Ascending aorta (tissue), 2 donors: ENCODE measurements at places on chromosomes 13 and 19. TPM values are rescaled to one million over a fixed set of nuclear protein-coding genes. Genes with fewer than 3 reads are reported as not detected.

The UPK1A gene
- not detected for total RNA-seq

The ARHGEF7 gene
- 32.2 TPM for total RNA-seq

DNA sequence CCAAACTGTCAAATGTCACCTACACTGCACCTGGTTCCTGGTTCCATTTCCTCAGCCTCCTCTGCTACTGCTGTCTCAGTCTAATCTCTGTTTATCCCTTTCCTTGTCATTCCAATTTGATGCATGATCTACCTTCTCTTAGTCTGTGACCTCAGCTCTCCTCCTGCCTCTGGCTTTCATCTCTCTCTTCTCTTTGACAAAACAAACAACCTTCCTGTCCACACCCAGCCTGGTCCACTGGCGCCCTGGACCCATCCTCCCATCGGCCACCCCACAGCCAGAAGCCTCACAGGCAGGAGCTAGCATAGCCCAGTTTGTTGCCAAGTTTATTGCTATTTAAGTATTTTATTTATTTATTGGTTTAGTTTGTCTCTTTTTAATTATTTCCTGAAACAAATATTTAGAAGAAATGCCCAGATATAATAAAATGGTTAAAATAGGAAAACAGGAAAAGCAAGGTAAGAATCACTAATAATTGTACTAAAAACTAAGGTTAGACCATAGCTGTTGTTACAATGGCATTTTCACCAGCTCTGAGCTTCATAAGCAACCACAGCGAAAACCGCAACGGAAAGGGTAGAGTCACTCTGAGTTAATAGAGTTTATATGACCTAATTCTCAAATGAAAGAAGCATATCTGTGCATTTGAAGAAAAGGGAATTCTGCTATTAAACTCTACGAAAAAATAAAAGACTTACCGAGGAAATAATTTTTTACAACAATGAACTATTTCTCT, 68.6 kb downstream of the EFNB2 start:
- no peaks in the 10 kb centered on the region for H3K27me3 ChIP-seq
- no peak overlapping the region for H3K27ac ChIP-seq
- no peak overlapping the region for H3K4me3 ChIP-seq
- no peaks in the 10 kb centered on the region for H3K36me3 ChIP-seq

- H3K27ac ChIP-seq: peak overlapping the region; percentile 77
- H3K36me3 ChIP-seq: peaks cover 9% of the 10 kb centered on the region
- H3K27me3 ChIP-seq: no peaks in the 10 kb centered on the region
Measured at GRCh38 chr19:42068756-42069571, 1.0 kb downstream of the GRIK5 start.

GRCh38 chr19:48625891-48626327, 6.6 kb downstream of the SPHK2 start:
- DNase-seq: no peak
- H3K27me3 ChIP-seq: no peaks in the 10 kb centered on the region
- H3K36me3 ChIP-seq: peaks cover 3% of the 10 kb centered on the region
- H3K4me3 ChIP-seq: no peak overlapping the region
- peaks cover 27% of the 10 kb centered on the region for H3K4me1 ChIP-seq

GRCh38 chr19:57348136-57348535, 2.9 kb upstream of the ZNF304 start:
- no peak overlapping the region for H3K27ac ChIP-seq
- no peak for DNase-seq
- no peak overlapping the region for H3K4me3 ChIP-seq
- H3K27me3 ChIP-seq: no peaks in the 10 kb centered on the region

- no peak overlapping the region for H3K4me3 ChIP-seq
- no peaks in the 10 kb centered on the region for H3K4me1 ChIP-seq
- H3K27ac ChIP-seq: no peak overlapping the region
- H3K27me3 ChIP-seq: no peaks in the 10 kb centered on the region
- H3K36me3 ChIP-seq: no peaks in the 10 kb centered on the region
Measured at GRCh38 chr19:35264268-35265125, 4.3 kb upstream of the USF2 start.

The ZNF726 gene
- total RNA-seq: not detected

The ING1 gene
- total RNA-seq: 12.0 TPM

- no peak for DNase-seq
- no peaks in the 10 kb centered on the region for H3K4me1 ChIP-seq
- no peak overlapping the region for H3K27ac ChIP-seq
- no peaks in the 10 kb centered on the region for H3K27me3 ChIP-seq
- no peak overlapping the region for H3K4me3 ChIP-seq
- H3K36me3 ChIP-seq: peaks cover 21% of the 10 kb centered on the region
Measured at GRCh38 chr13:112828082-112828699, 138.4 kb downstream of the ATP11A start.

DNA sequence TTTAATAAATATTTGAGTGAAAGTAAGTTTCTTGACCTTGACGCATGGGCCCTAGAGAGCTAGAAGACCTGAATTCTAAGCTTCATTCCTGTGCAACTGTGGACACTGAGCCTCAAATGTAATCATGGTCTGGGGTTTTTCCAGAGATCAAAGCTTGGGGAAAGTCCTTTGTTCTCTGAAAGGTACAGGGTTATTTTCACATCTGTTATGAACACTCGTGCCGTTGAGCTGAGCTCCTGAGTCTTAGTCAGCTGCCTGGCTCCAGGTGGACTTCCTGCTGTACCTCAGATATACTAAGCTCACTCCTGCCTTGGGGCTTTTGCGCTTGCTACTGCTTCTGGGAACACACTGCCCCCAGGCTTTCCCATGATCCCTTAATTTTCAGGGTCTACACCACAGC, 7.5 kb upstream of the ZBTB32 start:
- H3K27ac ChIP-seq: no peak overlapping the region
- H3K4me1 ChIP-seq: peaks cover under 1% of the 10 kb centered on the region
- no peaks in the 10 kb centered on the region for H3K27me3 ChIP-seq
- no peaks in the 10 kb centered on the region for H3K36me3 ChIP-seq

DNA sequence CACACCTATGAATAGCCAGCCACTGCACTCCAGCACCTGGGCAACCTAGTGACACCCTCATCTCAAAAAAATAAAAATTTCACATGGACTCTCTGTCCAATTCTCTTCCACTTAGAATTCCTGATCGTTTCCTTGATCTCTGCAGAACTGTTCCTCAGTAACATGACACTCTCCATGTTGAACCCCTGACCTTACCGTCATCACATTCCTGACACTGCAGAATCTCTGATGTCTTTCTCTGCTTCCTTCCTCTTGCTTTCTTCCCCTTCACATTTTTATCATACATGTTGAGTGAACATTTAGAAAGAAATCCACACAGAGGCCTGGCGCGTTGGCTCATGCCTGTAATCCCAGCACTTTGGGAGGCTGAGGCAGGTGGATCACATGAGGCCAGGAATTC, 15.0 kb downstream of the ZNF114 start:
- no peaks in the 10 kb centered on the region for H3K27me3 ChIP-seq
- DNase-seq: no peak
- no peaks in the 10 kb centered on the region for H3K36me3 ChIP-seq
- H3K4me1 ChIP-seq: no peaks in the 10 kb centered on the region

DNA sequence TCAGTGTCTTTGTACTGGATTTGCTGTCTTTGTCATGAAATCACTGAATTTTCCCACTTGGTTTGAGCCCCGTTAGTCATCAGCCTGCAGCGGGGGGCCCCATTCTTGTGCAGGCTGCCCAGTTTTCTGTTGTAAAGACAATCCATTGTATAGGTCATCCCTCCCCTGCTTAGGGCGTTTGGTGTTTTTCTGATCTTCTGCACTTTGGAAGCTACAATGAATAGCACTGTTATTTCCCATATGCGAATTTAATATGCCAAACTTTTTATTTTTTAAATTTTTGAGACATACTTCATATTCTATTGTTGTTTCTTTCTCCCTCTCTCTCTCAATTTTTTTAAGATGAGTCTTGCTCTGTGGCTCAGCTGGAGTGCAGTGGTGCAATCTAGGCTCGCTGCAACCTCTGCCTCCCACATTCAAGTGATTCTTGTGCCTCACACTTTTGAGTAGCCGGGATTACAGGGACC, 9.0 kb downstream of the SLC27A1 start:
- H3K27me3 ChIP-seq: no peaks in the 10 kb centered on the region
- no peak overlapping the region for H3K27ac ChIP-seq
- no peak overlapping the region for H3K4me3 ChIP-seq
- H3K4me1 ChIP-seq: no peaks in the 10 kb centered on the region
- DNase-seq: no peak
- H3K36me3 ChIP-seq: no peaks in the 10 kb centered on the region

The GZMM gene
- total RNA-seq: not detected
